ENCODE measurements at places on chromosomes 11 and 22. TPM values are rescaled to one million over a fixed set of nuclear protein-coding genes. Genes with fewer than 3 reads are reported as not detected.

Gene EWSR1
- total RNA-seq = 290 TPM

Gene MLC1
- not detected for total RNA-seq

Gene TSGA10IP
- not detected for total RNA-seq

Gene RASL10A
- total RNA-seq = 1.7 TPM

Gene NUP98
- 150 TPM for total RNA-seq

Gene GGTLC3
- 6.4 TPM for total RNA-seq

Gene JOSD1
- 61.9 TPM for total RNA-seq

Gene VSIG2
- 54.5 TPM for total RNA-seq

Gene CCDC34
- total RNA-seq = 4.6 TPM

Gene CHID1
- total RNA-seq = 144 TPM

Gene USH1C
- total RNA-seq = 3.9 TPM

Gene OR52I2
- not detected for total RNA-seq

Gene SLC22A12
- not detected for total RNA-seq

Gene PTDSS2
- 40.8 TPM for total RNA-seq

Gene CDC42BPG
- 7.8 TPM for total RNA-seq

Gene RNF215
- 21.4 TPM for total RNA-seq

- no peaks in the 10 kb centered on the region for H3K36me3 ChIP-seq
- no peak for DNase-seq
- no peaks in the 10 kb centered on the region for H3K4me1 ChIP-seq
- H3K27ac ChIP-seq = no peak overlapping the region
Observed at GRCh38 chr11:104410336-104410735, 246.4 kb upstream of the PDGFD start.

- no peak within 1 kb of the TSS for H3K4me3 ChIP-seq
- H3K4me1 ChIP-seq = peaks cover 20% of the 10 kb centered on the region
- H3K27me3 ChIP-seq = peaks cover 9% of the 10 kb centered on the region
Observed at GRCh38 chr11:117796872-117797529, at the start of gene DSCAML1. Gene DSCAML1, minus strand, starts transcription at chr11:117797216. Its CDS starts 137 bp downstream, at chr11:117797079.

GRCh38 chr22:24444251-24444650, 16.9 kb downstream of the ADORA2A start:
- no peaks in the 10 kb centered on the region for H3K4me1 ChIP-seq
- no peak for DNase-seq
- no peak overlapping the region for H3K27ac ChIP-seq
- no peak overlapping the region for H3K4me3 ChIP-seq
- no peaks in the 10 kb centered on the region for H3K27me3 ChIP-seq

GRCh38 chr11:110433393-110434333, 3.9 kb downstream of the FDX1 start:
- H3K4me1 ChIP-seq = peaks cover 53% of the 10 kb centered on the region
- peak overlapping the region; percentile 84 for H3K27ac ChIP-seq
- no peaks in the 10 kb centered on the region for H3K27me3 ChIP-seq
- no peak overlapping the region for H3K4me3 ChIP-seq
- DNase-seq = no peak

- peaks cover 16% of the 10 kb centered on the region for H3K36me3 ChIP-seq
- H3K27ac ChIP-seq = peak overlapping the region; percentile 78
- no peak overlapping the region for H3K4me3 ChIP-seq
- DNase-seq = peak; percentile 95
- no peaks in the 10 kb centered on the region for H3K27me3 ChIP-seq
Observed at GRCh38 chr11:63908631-63909401, 8.1 kb downstream of the RCOR2 start.

GRCh38 chr11:71425860-71426259, 22.3 kb downstream of the DHCR7 start:
- no peak overlapping the region for H3K27ac ChIP-seq
- no peaks in the 10 kb centered on the region for H3K27me3 ChIP-seq
- H3K36me3 ChIP-seq = no peaks in the 10 kb centered on the region
- no peak for DNase-seq
- H3K4me1 ChIP-seq = peaks cover 5% of the 10 kb centered on the region
- H3K4me3 ChIP-seq = no peak overlapping the region

GRCh38 chr11:65002706-65003105, 5.9 kb upstream of the BATF2 start:
- DNase-seq = no peak
- no peaks in the 10 kb centered on the region for H3K27me3 ChIP-seq
- H3K4me1 ChIP-seq = no peaks in the 10 kb centered on the region
- no peak overlapping the region for H3K27ac ChIP-seq

- no peaks in the 10 kb centered on the region for H3K27me3 ChIP-seq
- H3K4me1 ChIP-seq = no peaks in the 10 kb centered on the region
- DNase-seq = no peak
- H3K27ac ChIP-seq = no peak overlapping the region
Observed at GRCh38 chr11:124296016-124296415, 17.7 kb downstream of the OR8D1 start.

GRCh38 chr11:72347691-72348090, 86.6 kb downstream of the CLPB start:
- H3K27me3 ChIP-seq = no peaks in the 10 kb centered on the region
- H3K4me1 ChIP-seq = no peaks in the 10 kb centered on the region
- H3K27ac ChIP-seq = no peak overlapping the region
- no peak for DNase-seq
- no peak overlapping the region for H3K4me3 ChIP-seq

- H3K4me1 ChIP-seq = peaks cover 5% of the 10 kb centered on the region
- H3K4me3 ChIP-seq = no peak overlapping the region
- no peak for DNase-seq
- H3K27ac ChIP-seq = no peak overlapping the region
- H3K36me3 ChIP-seq = peaks cover 5% of the 10 kb centered on the region
- H3K27me3 ChIP-seq = no peaks in the 10 kb centered on the region
Observed at GRCh38 chr22:41587347-41587723, 2.3 kb downstream of the PMM1 start.

DNA sequence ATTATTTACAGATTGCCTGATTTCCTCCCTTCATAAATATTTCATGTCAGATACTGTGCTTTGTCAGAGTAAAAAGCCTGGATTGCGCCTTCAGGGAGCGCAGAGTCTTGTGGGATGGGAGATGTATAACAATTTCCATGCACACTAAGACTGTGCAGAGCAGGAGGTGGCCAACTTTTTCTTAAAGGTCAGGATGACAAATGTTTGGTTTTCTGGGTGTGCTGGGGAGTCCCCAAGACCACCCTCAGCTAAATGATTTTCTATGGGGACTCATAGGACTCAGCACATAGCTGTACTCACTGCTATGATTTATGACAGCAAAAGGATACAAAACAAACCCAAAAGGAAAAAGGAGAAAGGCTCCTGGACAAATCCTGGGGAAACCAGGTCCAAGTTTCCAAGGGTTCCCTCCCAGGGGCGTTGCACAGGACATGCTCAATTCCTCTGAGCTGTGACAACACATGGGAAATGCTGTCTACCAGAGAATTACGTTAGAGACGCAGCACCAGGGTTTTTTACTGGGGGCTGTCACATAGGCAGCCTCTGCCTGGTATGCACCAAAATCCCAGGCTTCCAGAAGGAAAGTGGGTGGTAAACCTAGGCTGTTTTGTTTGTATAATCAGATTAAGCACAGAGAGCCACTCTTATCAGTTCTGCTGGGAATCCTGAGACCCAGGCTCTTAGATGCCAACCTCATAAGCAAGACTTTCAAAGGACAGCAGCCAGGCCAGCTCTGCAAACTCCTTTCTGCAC, 59.1 kb downstream of the CSNK2A3 start:
- no peaks in the 10 kb centered on the region for H3K4me1 ChIP-seq
- no peak overlapping the region for H3K27ac ChIP-seq
- H3K27me3 ChIP-seq = no peaks in the 10 kb centered on the region
- no peaks in the 10 kb centered on the region for H3K36me3 ChIP-seq

- no peaks in the 10 kb centered on the region for H3K36me3 ChIP-seq
- no peaks in the 10 kb centered on the region for H3K27me3 ChIP-seq
- H3K4me1 ChIP-seq = no peaks in the 10 kb centered on the region
- DNase-seq = no peak
- no peak overlapping the region for H3K4me3 ChIP-seq
- no peak overlapping the region for H3K27ac ChIP-seq
Observed at GRCh38 chr11:6055569-6055968, 25.0 kb upstream of the OR56A1 start.

DNA sequence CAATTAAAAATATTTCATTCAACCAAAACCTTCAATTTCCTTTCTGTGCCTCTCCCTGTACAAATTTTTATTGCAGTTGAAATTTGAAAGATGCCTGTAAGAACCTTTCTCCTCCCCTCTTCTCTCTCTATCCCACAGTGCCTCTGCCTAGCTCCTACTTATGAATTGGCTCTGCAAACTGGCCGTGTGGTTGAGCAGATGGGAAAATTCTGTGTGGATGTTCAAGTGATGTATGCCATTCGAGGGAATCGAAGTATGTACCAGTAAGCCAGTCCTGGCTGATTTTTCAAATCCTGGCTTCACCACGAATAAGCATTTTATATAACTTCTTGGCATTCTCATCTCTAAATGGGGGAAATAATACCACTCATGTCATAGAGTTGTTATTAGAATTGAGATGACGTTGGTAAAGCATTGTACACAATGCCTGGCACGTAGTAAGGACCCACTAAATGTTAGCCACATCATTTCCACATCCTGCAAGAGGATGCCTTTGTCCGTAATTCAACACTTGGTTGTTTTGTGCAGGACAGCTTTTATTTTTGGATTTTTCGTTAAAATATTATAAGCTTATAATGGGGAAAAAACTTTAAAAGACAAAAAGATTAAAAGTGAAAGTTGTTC, 6.0 kb downstream of the DDX25 start:
- H3K27me3 ChIP-seq = no peaks in the 10 kb centered on the region
- no peak for DNase-seq
- H3K27ac ChIP-seq = no peak overlapping the region

DNA sequence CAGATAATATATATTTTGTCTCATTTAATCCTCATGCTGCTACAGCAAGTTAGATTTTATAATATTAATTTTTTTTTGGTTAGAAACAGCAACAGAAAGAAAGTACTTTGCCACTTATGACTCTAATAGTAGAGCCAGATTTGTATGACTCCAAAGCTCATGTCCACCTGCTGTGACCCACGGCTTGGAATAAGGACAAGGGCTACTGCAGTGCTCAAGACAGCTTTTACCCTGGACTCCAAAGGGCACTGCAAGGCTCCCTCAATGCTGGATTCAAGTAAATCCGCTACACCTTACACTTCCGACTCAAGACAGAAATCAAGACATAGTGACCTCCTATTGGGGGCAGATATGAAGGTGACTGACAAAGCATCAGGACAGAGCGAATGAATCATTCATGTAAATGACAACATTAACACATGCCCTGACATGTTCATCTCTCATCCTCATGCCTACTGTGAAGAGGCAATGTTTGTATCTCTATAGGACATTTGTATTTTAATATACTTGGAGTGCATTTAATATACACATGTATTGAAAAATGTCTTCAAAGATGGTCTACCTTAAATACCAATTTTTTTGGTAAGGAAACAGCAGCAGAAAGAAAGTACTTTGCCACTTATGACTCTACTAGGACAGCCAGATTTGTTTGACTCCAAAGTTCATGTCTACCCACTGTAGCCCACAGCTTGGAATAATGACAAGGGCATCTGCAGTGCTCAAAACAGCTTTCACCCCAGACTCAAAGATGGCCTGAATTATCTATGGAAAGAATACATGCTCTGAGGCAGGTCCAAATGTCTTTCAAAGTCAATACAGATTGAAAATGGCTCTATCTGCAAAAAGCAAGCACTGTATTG, 375.6 kb upstream of the CCDC90B start:
- H3K4me1 ChIP-seq = peaks cover 5% of the 10 kb centered on the region
- no peaks in the 10 kb centered on the region for H3K36me3 ChIP-seq
- no peaks in the 10 kb centered on the region for H3K27me3 ChIP-seq
- no peak overlapping the region for H3K27ac ChIP-seq
- no peak overlapping the region for H3K4me3 ChIP-seq

GRCh38 chr22:24051568-24051967, 40.5 kb downstream of the CABIN1 start:
- H3K27ac ChIP-seq = peak overlapping the region; percentile 33
- H3K27me3 ChIP-seq = no peaks in the 10 kb centered on the region
- peaks cover 46% of the 10 kb centered on the region for H3K36me3 ChIP-seq
- H3K4me3 ChIP-seq = no peak overlapping the region
- peaks cover 3% of the 10 kb centered on the region for H3K4me1 ChIP-seq
- DNase-seq = no peak

GRCh38 chr11:2136209-2136951, 2.8 kb downstream of the IGF2 start:
- DNase-seq = no peak
- H3K4me3 ChIP-seq = no peak overlapping the region
- H3K27ac ChIP-seq = no peak overlapping the region
- peaks cover 25% of the 10 kb centered on the region for H3K4me1 ChIP-seq
- H3K36me3 ChIP-seq = no peaks in the 10 kb centered on the region
- peaks cover 25% of the 10 kb centered on the region for H3K27me3 ChIP-seq

GRCh38 chr11:64268893-64269539, 15.4 kb downstream of the BAD start:
- H3K4me1 ChIP-seq = peaks cover 26% of the 10 kb centered on the region
- H3K4me3 ChIP-seq = peak overlapping the region; percentile 78
- H3K27ac ChIP-seq = peak overlapping the region; percentile 99
- no peaks in the 10 kb centered on the region for H3K27me3 ChIP-seq

- no peaks in the 10 kb centered on the region for H3K4me1 ChIP-seq
- H3K27me3 ChIP-seq = no peaks in the 10 kb centered on the region
- no peaks in the 10 kb centered on the region for H3K36me3 ChIP-seq
- no peak overlapping the region for H3K27ac ChIP-seq
- H3K4me3 ChIP-seq = no peak overlapping the region
- no peak for DNase-seq
Observed at GRCh38 chr22:45516923-45517675, 14.4 kb downstream of the FBLN1 start.

DNA sequence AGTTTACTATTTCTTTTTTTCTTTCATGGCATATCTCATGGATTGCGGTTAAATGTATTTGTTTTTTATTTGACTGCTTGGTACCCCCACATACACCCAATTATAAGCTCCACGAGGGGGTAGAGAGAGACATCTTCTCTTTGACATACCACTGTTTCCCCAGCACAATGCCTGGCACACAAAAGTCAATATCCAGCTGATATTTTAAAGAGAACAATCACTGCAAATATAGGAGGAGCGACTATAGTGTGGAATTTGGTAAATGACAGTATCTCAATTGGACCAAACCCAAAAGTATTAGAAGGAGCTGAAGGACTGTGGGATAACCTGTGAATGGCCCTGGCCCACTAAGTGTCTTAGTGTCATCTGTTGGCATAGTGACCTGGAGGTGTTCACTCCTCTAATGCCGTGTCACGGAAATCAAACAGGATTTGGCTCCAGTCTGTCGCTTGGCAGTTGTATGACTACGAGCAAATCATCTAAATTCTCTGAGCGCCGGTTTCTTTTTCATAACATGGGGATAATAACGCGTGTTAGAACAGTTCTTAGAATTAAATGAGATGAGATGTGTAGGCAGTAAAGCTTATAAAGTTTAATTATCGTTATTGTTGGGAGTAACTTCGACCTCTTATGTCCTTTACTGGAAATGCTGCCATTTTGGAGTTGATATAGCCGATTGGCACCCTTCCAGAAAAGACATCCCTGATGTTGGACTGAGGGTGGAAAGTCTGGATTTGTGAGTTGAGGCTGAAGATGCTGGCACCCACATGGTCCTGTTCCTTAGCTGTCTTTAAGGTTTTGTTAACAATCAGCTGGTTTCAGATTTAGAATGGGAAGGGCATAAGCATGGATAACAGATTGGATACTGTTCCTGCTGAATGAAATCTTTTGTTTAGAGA, 144.5 kb downstream of the DBX1 start:
- no peaks in the 10 kb centered on the region for H3K27me3 ChIP-seq
- no peaks in the 10 kb centered on the region for H3K36me3 ChIP-seq
- peak overlapping the region; percentile 10 for H3K27ac ChIP-seq
- DNase-seq = peak; percentile 67
